ENCODE measurements at places on chromosomes 11 and 22.

GRCh38 chr22:50672471-50673230, at the start of gene SHANK3:
Gene SHANK3, plus strand, starts transcription at chr22:50672823.
- DNase-seq: no peak

DNA sequence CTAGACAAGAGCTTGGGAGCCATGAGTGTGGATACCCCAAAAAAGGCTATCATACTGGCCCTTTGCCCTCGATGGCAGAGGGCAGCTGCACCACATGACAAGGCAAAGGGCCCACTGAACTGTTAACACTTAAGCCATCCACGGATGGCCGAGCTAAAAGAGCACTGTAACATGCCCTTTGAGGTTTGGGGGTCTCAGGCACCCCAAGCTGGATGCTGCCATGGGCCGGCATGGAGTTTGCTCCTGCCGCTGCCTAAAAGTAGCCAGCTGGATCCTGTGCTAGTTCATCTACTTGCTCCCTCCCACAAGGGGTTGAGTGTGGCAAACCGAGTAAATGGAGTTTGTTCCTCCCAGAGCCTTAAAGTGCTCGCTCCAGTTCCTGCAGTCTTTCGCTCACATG, 383.2 kb upstream of the LRRC4C start:
- no peak for DNase-seq

- DNase-seq: no peak
Observed at GRCh38 chr11:117075186-117075585, 23.0 kb downstream of the SIK3 start.

- DNase-seq: no peak
Observed at GRCh38 chr11:79762279-79762921, 321.6 kb upstream of the TENM4 start.

GRCh38 chr11:108929241-108929640, 264.4 kb downstream of the DDX10 start:
- DNase-seq: peak; percentile 58

- peak; percentile 71 for DNase-seq
Observed at GRCh38 chr11:119684361-119685110, 44.5 kb downstream of the NECTIN1 start.

GRCh38 chr11:74280494-74280893, 30.9 kb downstream of the P4HA3 start:
- no peak for DNase-seq

GRCh38 chr11:12019337-12019736, 10.9 kb upstream of the DKK3 start:
- no peak for DNase-seq

- DNase-seq: peak; percentile 59
Observed at GRCh38 chr22:17938484-17938924, 85.9 kb downstream of the MICAL3 start.

GRCh38 chr22:44203203-44203602, 22.5 kb downstream of the PARVG start:
- no peak for DNase-seq

- peak; percentile 29 for DNase-seq
Observed at GRCh38 chr22:30159561-30160353, 79.5 kb downstream of the HORMAD2 start.

GRCh38 chr22:30385942-30386341, 1.3 kb downstream of the RNF215 start:
- no peak for DNase-seq

DNA sequence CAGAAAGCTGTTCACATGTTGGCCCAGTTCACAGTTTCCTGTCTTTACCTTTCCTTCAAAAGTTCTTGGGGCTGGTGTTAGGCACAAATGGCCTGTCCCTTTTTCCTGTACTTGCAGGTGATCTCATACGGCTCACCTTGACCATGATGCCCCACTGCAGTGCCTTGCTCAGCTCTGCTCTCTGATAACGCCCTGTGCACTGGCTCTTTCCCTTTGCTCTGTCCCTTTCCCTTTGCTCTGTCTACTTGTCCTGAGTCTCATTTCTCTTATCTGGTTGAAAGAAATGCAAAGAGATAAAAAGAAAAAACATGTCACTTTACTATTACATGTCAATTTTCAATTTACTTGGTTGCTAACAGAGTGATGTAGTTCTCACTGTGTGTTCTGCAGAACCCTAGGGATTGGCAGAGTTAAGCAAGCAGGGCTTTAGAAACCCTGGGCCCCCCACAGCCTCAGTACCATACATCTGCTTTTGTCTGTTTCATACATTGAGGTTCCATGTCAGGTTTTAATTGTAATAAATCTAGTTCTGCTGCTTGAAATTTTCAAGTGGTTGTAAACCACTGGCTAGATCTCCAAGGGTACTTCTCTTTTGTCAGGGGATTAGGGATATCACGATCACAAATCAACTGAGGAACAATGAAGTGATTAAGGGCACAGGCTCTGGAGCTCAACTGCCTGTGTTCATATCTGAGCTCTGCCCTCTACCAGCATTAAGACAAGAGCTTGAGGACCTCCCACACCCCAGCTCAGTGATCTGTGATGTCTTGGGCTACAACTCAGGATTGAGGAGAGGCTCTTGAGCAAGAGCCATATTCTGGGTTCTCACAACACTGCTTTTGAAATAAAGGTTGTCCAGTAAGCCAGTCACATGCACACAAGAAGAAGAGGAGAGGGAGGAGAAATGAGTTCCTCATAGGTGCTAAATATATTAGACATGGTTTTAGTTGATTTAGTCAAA, 16.3 kb upstream of the SORL1 start:
- no peak for DNase-seq

DNA sequence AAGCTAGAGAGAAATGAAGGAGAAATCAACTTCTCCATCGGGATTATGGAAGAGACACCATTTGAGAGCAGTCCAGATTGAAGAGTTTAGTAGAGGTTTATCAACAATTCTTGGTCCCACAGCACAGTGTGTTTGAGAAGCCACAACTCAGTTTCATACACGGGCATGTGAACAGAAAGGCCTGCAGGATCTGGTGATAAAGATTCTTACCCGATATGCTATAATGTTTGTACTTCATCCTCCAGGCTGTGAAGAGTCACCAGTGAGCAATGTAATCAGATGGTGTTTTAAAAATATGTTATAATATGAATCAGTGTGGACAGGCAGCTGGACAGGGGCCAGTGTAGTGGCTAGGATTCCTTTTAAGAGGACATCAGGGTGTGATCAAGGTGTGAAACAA, 29.7 kb upstream of the VWA5A start:
- no peak for DNase-seq

- no peak for DNase-seq
Observed at GRCh38 chr11:79648766-79649520, 208.1 kb upstream of the TENM4 start.

DNA sequence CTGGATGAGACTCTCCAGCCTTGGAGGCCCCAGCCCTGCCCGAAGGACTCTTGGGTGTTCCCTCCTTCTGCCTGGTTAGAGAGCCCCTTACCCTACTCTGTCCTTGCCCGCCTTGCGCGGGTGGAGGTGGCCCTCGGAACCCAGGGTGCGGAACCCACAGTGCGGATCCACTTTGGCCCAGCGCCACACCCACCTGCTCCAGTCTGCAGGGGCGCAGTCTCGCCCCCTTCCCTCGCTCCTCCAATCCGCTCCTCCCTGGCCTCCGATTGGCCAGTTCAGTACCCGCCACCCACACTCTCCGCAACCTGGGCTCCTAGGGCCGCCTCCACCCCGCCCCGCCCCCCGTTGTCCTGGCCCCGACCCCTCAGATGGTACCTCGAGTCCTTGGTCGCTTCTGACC, 2.4 kb downstream of the CAPN1 start:
- DNase-seq: no peak

DNA sequence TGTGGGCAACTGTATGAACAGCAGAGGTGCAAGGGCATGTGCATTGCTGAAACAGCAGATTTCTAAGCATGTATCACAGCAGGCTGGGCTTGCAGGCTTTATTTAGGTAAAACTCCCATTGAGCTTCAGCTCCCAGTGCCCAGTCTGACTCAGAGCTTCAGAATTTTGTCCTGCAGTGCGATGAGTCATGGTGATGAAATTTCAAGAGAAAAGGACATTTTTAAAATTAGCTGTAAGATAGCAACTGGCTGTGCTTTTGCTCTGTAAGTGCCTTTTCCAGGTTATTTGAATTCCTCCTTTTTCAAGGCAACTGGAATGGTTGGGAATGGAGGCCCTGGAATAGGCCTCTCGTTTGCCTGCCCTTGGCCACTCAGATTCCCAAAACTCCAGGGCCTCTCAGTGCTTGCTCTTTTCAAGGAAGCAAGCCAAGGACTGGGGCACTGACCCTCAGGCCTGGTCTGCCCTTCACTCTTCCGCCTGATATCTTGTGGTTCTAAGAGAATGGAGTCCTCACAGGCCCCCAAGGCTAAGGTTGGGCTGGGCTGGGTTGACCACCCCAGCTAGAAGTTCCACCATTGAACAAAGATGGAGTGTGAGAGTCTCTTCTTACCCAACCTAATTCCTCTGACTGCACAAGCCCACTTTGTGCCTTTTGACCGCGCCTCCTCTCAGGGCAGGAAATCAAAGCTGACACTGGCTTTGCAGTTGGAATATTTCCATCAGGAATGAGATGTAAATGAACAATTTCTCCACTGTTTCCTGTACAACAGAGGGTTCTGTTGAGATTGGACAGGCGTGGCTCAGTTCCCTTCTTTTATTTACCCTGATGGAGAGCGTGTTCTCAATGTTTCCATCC, 59.5 kb upstream of the PRSS23 start:
- DNase-seq: peak; percentile 95

DNA sequence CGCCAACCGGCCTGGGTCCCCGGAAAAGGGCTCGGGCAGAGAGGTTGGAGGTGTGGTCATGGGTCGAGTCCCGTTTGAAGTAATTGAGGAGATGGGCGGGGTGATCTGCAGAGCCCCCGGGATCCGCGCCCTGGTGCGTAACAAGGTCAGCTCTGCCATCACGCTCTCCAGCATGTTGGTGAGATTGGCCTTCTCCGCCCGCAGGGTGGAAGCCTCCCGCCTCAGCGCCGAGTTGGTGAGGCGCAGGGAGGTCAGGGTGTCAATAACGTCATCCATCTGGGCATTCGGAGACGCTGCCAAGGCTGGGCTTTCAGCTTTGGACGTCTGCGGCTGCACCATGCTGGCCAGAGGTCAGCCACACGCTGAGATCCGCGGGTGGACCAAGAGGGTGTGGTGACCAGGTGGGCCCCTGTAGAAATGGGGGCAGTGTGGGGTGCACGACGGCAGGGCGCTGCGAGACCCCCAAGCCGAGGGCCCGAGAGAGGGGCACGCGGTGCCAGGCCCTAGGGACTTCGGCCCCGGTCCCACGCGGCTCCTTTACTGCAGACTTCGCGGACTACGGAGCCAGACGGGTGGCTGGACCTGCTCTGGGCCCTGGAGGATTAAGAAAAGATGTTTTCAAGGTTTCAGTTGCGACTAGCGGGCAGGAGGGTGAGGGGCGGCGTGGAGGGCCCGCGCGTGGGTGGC, 672 bp downstream of the RTL6 start:
- no peak for DNase-seq

DNA sequence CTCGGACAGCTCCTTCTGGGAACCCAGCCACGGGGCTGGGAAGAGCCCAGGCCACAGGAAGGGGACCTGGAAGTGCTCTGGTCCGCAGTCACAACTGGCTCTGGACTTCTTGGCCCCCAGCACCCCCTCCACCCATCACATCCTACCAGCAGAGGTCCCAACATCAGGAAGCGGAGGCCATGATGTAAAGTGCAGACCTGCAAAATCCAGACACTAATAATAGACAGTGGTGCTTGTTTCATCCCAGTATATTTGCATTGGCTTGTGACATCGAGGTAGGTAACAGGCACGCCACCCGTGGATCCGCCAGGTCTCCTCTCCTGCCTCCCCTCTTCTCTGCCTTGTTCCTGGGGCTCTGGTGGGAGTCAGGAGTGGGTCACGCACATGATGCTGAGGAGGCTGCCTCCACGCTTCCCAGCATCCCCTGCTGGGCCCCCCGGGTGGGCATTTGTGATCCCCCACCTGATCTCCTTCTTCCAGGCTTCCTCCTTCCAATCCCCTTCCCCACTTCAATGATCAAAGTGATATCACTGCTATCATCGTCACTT, 1454.0 kb downstream of the BRD1 start:
- DNase-seq: no peak

- DNase-seq: no peak
Observed at GRCh38 chr22:43009444-43009843, 5.5 kb downstream of the PACSIN2 start.

DNA sequence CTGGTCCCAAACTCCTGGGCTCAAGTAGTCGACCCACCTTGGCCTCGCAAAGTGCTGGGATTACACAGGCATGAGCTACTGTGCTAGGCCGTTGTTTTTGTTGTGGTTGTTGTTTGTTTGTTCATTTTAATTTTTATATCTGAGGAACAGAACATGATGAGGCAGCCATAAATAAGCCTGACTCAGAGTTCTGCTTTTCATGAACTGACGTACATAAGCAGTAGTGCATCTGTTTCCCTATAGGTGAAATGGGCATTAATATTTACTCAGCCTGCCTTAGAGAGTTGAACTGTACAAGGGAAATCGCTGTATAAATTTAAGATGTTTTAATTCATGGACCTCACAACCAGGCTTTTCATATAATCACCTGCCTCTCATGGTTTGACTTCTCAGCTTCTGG, 80.5 kb downstream of the PDHX start:
- DNase-seq: no peak

DNA sequence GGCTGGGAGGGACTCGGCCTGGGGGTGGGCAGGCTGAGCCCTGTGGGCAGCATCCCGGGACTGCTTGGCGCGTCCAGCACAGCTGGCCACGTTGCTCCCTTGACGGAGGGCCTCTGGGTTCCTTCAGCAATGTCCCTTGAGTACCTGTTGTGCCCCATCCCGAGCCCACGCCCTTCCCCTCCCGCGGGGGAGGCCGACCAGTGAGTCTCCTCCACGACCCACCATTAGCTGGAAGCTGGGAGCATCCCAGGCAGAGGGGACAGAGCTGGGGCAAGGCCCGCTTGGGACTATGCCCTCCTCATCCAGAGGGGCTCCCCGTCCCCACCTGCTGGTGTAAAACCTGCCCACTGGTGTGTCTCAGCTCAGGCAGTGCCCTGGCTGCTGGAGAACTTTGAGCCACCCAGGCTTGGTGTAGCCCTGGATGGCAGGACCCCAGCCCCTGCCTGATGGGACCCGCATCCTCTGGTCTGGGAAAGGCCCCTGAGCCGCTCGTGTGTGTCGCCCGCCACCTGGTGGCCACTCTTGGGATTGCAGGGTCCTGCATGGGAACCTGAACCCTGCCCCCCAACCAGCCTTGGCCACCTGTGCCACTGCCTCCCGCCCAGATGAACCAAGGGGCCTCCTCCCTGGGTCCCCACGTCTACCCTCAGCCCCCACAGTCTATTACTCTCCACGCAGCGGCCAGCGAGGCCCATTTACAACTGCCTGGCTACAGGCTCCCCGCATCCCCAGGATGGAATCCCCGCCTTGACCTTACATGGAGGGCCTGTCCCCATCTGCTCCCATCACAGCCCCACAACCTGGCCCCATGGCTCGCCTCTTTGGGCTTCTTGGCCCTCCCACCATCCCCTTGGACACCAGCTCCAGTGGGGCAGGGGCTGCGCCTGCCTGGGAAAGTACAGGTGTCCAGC, 16.6 kb upstream of the ARHGAP8 start:
- DNase-seq: no peak

All from HFF-Myc (cell line).